ENCODE measurements at places on chromosomes 3 and 15. TPM values are rescaled to one million over a fixed set of nuclear protein-coding genes. Genes with fewer than 3 reads are reported as not detected.

GRCh38 chr3:98977520-98977919, 76.0 kb upstream of the DCBLD2 start:
- DNase-seq = peak; percentile 72

- DNase-seq = no peak
Observed at GRCh38 chr3:43260412-43260811, 25.9 kb upstream of the SNRK start.

DNA sequence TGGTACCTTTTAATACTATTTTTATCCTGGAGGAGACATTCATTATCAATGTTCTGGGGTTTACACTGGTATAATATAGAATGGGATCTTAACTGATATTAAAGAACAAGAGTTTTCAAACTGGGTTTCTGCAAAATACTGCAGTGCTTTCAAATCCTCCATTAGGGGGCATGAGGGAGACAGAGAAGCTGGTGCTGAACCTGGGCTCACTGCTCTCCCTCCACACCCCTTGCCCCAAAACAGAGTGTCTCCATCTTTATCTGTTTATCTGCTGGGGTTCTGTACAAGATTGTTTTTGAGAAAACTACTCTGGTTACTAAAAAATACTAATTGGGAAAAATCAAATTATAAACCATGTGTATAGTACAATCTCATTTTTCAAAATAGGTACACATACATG, 41.7 kb downstream of the CADPS start:
- DNase-seq = peak; percentile 26

DNA sequence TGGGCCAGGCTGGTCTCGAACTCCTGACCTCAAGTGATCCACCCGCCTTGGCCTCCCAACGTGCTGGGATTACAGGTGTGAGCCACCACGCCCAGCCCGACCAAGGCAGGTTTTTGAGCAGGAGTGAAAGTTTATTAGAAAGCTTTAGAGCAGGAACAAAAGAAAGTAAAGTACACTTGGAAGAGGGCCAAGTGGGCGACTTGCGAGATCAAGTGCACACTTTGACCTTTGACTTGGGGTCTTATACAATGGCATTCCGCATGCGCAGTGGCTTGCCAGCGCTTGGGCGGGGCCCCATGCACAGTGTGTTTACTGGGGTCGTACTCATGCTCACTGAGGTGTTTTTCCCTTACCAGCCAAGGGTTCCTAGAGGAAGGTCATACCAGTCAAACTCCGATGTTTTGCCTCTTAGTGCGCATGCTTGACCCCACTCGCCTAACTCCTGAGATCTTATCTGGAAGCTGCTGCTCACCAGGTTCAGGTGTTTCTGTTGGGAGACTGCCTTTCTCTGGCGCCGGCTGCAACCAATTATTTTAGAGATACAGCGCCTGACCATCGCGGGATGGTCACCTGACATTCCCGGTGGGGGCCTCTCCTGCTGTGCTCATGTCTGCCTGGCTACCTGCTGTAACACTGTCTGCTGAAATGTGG, 46.9 kb upstream of the FLNB start:
- DNase-seq = no peak

DNA sequence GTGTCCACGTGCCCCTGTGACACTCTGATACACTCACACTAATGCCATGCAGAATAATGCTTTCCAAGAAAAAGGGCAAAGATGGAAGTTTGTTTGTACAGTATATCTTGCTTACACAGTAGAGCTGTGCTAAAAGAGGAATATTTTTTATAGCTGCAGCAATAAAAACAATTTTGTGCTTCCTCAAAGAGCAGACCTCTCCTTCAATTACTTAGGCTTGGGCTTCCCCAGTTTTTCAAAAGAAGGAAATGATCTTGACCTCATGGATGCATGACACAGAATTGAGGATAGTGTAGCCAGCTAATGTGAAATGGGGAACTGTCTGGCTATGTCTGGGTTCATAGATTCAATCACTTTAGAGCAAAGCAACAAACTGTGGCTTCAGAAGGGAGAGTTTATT, 137.4 kb downstream of the STT3B start:
- no peak for DNase-seq

DNA sequence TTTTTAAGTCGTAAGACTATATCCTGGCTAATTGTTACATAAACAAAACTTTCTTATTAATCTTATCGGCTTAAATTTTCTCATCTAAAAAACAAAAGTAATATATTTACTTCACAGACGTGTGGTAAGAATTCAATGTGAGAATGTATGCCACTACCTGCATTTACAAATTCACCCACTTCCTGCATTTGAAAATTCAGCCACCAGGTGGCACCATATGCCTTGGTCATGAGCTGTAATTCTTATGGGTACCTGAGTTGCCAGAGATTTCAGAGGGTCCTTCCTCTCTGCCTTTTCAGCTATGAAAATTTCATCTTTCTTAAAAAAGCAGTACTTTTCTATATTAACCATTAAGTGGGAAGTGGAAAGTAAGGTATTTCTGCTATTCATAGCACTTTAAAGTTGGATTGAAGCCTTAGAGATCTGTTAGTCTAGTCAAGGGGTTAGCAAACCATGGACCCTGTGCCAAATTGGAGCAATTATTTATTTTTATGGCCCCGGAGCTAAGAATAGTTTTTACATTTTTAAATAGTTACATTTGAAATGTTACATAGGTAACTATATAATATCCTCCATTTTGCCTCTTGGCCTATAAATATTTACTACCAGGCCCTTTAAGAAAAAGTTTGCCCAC, 127.8 kb downstream of the HCN4 start:
- DNase-seq = peak; percentile 77

The CFAP100 gene
- polyA plus RNA-seq = 0.09 TPM

The TGM5 gene
- polyA plus RNA-seq = not detected

The C3orf49 gene
- not detected for polyA plus RNA-seq

The TM4SF18 gene
- polyA plus RNA-seq = not detected

The ZBTB38 gene
- polyA plus RNA-seq = 20.1 TPM
